ENCODE measurements at places on chromosomes 7 and 10.

DNA sequence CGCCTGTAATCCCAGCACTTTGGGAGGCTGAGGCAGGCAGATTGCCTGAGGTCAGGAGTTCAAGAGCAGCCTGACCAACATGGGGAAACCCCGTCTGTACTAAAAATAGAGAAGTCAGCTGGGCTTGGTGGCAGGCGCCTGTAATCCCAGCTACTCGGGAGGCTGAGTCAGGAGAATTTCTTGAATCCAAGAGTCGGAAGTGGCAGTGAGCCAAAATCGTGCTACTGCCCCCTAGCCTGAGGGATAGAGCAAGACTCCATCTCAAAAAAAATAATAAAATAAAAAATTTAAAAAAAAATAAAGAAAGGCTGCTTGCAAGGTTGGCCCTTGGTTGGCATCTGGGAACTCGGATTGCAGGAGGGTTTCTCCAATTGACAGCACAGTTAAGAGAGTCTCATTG, 221.6 kb downstream of the DGKI start:
- no peak for DNase-seq

- no peak for DNase-seq
Observed at GRCh38 chr7:77391230-77391629, 24.9 kb downstream of the GSAP start.

- DNase-seq = no peak
Observed at GRCh38 chr7:156881679-156882078, 11.3 kb downstream of the LMBR1 start.

GRCh38 chr7:957418-958220, 3.1 kb upstream of the ADAP1 start:
- DNase-seq = no peak

- DNase-seq = no peak
Observed at GRCh38 chr10:107148906-107149305, 15.6 kb downstream of the SORCS1 start.

DNA sequence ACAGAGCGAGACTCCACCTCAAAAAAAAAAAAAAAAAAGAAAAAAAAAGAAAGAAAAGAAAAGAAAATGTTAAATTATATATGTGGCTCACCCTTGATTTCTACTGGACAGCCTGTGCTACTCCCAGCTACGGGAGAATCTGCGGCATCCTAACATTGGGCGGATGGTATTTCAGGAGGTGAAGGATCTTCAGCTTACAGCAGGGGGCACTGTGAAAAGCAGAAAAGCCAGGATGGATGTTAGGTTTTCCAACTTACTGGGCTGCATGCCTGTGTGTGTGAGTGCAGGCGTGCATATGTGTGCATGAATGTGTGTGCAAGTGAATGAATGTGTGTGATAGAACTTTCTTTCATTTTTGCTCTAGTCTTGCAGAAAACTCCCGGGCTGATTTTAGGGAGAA, 1066.5 kb downstream of the TYW1 start:
- DNase-seq = no peak

GRCh38 chr7:4527988-4528636, 154.0 kb upstream of the FOXK1 start:
- DNase-seq = no peak

- DNase-seq = no peak
Observed at GRCh38 chr10:87776328-87776727, 41.7 kb downstream of the ATAD1 start.

DNA sequence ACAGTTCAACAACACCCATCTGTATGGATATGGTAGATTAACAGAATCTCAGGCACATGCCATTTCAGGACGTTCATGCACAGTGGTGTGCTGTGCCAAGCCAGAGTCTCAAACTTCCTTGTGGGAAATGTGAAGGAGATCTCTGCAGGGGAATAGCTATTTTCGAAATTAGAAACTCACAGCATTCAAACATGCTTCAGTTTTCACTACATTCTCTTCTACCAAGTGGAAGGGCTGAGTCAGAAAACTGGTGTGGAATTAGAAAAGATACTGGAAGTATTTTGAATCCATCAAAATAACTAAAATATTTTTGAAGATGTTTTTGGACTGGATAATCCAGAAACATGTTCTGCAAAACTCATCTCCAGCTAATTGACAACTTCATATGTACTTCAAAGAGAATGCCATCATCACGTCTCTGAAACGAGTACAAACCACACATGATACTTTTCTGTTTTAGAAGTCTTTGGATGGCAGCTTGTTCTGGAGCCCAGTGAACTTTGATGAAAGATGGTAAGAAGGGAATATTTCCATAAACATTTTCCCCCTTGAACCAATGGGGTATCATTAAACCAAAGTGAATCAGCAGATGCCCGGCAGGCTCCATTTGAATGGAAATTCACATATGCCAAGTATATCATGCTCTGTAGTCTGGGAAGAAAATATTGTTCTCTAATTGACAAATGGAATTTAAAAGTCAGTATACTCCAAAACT, 616.3 kb upstream of the IGFBP3 start:
- DNase-seq = no peak

DNA sequence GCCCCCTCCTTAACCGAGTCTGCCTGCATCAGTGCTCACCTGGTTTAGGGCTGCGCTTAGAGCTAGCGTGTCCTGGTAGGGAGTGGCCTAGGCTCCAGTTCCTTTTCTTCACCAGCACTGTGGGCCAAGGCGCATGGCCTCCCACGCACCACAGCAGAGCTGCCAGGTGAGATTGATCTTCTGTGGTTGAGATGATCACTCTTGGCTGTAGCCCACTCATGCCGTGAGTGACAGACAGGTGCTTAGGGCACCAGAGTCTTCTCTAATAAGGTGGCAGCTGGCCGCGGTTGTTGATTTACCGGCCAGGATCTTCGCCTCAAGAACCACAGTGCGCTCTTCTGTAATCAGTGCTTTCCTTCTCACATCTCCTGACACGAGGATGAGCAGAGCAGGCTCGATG, 157.2 kb upstream of the INSYN2A start:
- no peak for DNase-seq

- DNase-seq = no peak
Observed at GRCh38 chr10:1205450-1206030, 149.4 kb downstream of the WDR37 start.

- DNase-seq = no peak
Observed at GRCh38 chr10:93475871-93476270, 6.3 kb downstream of the MYOF start.

GRCh38 chr7:1134951-1135350, 25.0 kb downstream of the ZFAND2A start:
- no peak for DNase-seq

- DNase-seq = no peak
Observed at GRCh38 chr10:16477757-16478156, 40.9 kb downstream of the PTER start.

DNA sequence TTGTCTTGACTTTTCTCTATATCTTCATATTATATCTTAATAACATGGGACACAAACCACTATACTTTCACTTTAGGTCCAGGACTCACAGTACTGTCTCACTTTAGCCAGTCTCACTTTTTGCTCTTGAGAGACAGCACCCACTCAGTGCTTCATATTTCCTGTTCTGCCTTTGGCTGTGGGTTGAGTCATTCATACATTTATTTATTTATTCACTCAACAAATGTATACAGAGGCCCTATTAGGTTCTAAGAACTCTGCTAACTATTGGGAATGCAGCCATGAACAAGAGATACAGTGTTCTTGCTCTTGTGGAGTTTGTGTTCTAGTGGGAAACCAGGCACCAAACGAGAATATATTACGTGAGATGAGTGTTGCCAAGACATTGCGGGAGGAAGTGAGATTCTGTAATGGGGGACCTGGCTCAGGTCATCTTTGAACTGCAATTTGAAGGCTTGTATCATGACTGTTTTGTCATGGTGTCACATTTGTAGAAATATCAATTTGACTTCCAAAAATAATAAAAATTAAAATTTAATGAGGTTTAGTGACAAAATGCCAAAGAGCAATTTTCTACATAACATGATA, 190.1 kb downstream of the SDHAF3 start:
- DNase-seq = no peak

GRCh38 chr7:2022021-2022409, 210.7 kb downstream of the MAD1L1 start:
- no peak for DNase-seq

- DNase-seq = no peak
Observed at GRCh38 chr7:127892488-127893314, 138.5 kb downstream of the LRRC4 start.

DNA sequence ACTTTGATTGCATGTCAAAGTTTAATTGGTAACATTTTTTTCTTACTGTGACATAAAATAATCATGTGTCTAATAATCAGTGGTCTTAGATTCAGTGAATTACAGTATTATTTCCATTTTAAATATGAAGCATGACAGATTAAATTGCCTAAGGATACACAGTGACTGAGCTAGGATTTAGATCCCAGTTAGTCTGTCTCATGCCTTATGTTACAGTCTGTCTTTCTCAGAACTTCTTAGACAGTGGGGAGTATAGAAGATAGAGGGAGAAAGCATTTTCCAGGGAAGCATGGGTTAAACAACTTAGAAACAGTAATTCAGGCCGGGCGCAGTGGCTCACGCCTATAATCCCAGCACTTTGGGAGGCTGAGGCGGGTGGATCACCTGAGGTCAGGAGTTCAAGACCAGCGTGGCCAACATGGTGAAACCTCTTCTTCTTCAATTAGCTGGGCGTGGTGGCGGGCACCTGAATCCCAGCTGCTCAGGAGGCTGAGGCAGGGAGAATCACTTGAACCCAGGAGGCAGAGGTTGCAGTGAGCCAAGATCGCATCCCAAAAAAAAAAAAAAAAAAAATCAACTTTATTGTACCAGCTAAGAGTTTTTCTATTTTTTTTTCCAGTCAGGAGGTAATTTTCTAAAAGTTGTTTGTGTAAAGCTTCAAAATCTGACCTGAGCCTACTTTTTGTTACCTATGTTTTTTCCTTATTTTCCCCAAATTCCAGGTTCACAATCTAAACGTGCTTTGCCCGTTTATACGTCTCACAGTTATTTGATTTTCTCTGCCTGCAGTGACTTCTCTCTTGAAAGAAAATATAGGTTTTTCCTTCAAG, 3.3 kb downstream of the CASD1 start:
- no peak for DNase-seq

DNA sequence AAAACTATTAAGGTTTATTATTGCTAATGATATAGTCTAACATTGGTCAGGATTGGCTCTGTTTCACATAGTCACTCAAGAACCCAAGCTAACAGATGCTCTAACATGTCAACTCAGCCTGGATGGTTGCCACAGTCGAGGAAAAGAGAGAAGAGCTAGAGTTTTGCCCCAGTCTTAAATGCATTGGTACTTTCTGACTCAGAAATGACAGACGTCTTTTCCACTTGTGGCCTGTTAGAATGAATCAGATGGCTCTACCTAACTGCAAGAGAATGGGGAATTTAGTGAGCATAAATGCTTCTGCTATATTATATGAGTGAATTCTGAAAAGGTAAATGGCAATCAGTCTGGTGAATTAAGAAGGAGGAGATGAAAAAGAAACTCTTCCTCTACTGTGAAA, 13.9 kb downstream of the HECTD2 start:
- DNase-seq = no peak

GRCh38 chr10:102453502-102453901, 2.2 kb upstream of the C10orf95 start:
- no peak for DNase-seq

- DNase-seq = no peak
Observed at GRCh38 chr10:93437086-93437945, 44.8 kb downstream of the MYOF start.

DNA sequence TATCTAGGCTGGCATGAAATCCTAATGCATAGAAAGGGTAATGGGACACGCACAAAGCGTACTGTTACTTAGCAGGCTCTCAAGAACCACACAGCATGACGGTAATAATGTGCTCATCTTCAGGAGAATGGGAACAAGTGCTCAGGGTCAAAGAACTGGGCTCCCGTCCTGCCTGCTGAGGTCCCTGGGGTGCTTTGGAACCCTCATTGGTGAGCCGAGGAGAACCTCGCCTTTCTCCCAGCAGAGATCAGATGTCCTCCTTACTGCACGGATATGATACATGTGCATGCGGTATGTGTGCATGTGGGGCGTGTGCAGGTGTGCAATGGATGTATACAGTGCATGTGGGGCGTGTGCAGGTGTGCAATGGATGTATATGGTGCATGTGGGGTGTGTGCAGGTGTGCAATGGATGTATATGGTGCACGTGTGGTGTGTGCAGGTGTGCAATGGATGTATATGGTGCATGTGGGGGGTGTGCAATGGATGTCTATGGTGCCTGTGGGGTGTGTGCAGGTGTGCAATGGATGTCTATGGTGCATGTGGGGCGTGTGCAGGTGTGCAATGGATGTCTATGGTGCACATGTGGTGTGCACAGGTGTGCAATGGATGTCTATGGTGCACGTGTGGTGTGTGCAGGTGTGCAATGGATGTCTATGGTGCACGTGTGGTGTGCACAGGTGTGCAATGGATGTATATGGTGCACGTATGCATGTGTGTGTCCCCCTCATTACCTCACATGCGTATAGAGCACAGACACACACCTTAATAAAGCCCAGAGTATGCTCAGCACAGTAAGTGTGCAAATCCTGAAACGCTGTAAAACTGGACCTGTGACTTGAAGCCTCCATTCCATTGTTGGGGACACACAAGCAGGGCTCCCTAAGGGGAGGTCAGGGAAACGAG, 336.3 kb downstream of the PTPRN2 start:
- DNase-seq = no peak

DNA sequence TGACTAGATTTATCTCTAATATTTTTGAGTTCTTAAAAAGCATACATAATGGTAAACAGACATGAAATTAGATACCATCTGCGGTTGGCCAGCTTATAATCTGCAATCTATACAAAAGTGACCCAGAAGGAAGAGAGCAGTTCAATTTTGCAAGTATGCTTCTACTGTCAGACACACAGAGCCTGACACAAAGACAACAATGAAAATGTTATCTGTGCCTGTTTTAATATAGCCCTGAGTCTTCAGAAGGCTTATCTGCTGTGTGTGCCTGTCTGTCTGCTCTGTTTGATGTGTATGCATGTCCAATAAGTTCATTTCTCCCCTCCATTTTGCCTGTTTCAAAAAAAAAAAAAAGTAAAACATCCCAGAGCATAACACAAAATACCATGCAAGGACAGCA, 73.3 kb upstream of the FHIP2A start:
- DNase-seq = no peak

DNA sequence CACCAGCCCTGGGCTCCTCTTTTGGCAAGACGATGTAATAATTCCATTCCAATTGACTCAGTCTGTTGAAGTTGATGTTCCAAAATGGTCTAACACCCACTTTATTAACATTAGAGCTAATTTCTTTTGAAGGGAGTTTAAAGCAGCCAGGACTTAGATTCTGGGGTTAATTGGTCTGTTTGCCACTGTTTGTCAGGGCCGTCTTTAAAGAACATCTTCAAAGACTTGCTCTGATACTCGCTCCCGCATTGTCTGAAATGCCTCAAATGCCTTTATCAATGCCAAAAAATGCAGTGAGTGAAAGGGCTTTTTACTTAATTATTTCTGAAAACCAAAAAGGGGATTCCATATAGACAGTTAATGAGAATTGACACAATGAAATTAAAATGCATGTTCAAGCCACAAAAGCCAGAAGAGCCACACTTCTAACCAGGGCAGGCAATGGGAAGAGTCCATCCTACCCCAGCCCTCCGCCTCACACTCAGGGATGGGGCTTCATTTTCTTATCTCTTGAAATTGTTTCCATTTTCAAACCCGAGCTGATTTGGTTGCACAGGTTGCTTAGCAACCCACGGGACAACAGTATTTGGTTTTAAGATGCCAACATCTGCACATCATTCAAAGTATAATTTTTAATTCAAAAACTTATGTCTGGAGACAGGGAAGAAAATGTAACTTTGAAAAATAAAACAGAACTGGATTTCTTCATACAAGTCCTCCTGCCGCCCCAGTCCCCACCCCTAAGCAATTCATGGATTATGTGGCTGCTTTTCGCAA, 163.0 kb downstream of the FGFR2 start:
- no peak for DNase-seq

- DNase-seq = no peak
Observed at GRCh38 chr7:27875061-27875460, 135.1 kb downstream of the TAX1BP1 start.

GRCh38 chr7:140013676-140014075, 49.1 kb downstream of the PARP12 start:
- DNase-seq = no peak
